ENCODE measurements at places on chromosomes 11 and 22. TPM values are rescaled to one million over a fixed set of nuclear protein-coding genes. Genes with fewer than 3 reads are reported as not detected.

GRCh38 chr11:75236062-75236461 lies 4.5 kb upstream of the TPBGL start:
- no peak for DNase-seq

- DNase-seq = no peak
These were observed 33.1 kb downstream of the C11orf58 start for GRCh38 chr11:16771350-16772140.

GRCh38 chr22:46918197-46918596 lies 155.7 kb downstream of the TBC1D22A start:
- DNase-seq = no peak

The RAG1 gene
- total RNA-seq = 3.5 TPM

The SULT4A1 gene
- 11.9 TPM for total RNA-seq

GRCh38 chr11:120529214-120529613 lies 17.7 kb downstream of the GRIK4 start:
- no peak for DNase-seq

- no peak for DNase-seq
These were observed 7.8 kb downstream of the CCDC117 start for GRCh38 chr22:28780296-28780695.

The CTSC gene
- 39.1 TPM for total RNA-seq

- DNase-seq = no peak
These were observed 3.2 kb upstream of the FJX1 start for GRCh38 chr11:35614939-35615569.

- no peak for DNase-seq
These were observed 7.1 kb upstream of the GRAMD4 start for GRCh38 chr22:46612904-46613605.

GRCh38 chr11:5043380-5043779 lies 2.9 kb upstream of the OR52J3 start:
- no peak for DNase-seq

The GAL gene
- total RNA-seq = 1.1 TPM

DNA sequence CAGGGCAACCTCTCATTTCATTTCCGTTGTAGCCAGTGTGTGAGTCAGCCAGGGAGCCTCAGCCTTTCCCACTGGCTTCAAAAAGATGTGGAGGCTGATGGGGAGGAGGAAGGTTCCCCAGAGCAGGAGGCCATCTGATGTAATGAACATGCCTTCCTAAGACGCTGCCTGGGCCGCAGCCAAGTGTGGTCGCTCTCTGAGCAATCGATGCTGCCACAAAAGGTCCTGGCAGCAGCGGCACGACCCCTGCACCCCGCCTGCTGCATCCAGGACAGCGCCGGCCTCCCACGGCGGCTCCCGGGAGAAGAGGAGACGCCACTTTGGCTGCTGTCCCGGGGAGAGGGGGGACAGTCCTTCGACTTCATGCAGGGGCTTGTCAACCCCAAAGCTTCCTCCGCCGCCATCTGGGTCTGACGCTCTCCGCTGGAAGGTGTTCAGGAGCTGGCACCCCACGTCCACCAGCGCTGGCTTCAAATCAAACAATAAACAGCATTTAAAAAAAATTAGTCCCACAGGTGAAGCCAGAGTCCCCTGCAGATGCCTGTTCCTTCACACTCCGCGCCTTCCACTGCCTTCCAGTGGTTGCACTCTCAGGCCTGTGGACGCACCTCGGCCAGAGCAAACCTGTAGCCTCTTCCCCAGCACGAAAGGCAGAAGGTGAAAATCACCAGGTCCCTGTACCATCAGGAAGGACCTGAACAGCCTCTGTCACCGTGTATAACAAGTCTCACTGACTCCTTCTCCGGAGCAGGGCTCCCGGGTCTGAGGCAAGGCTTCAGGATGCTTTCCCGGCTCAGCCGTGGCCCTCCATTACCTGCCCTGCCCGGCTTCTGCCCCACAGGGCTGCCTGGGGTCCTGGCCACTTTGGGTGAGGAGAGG lies 930.7 kb downstream of the BRD1 start:
- no peak for DNase-seq

The FGF19 gene
- total RNA-seq = 0.31 TPM

The IGF2 gene
- total RNA-seq = 69.8 TPM

DNA sequence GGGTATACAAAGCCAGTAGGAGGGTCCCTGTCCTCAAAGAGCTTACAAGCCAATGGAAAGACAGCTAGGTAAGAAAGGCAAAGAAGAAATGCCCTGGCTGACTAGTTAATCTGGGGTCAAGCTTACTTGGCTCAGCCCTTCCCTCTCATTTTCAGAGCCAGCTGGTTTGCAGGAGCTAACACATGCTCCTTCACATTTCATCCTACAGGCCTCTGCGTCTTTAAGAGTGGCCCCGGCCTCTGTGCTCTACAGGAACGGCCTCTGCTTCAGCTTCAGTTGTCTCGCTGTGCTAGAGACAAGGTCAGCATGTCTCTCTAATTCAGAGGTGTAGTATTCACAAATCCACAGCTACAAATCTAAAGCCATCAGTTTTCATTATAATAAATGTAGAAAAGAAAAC lies 15.2 kb downstream of the ALKBH8 start:
- no peak for DNase-seq

The GLB1L3 gene
- 21.3 TPM for total RNA-seq

The SMTNL1 gene
- 0.47 TPM for total RNA-seq

The MYEOV gene
- total RNA-seq = 1.1 TPM

DNA sequence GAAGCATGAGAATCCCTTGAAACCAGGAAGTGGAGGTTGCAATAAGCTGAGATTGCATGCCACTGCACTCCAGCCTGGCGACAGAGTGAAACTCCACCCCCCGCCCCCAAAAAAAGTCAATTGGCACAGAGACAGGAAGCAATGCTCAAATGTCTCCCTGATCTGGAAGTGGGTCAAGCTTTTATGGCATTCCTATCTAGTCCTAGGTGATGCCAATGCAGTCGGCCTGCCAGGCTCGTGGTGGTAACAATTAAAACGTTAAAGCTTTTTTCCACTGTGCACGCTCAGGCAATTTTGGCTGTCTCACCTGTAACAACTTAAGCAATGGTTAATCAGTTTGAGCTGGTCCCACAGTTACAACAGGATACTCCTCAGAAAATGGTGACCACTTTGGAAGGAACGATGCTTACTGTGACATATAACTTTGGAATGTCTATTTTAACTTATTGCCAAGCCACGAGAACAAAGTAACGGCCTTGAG lies 18.9 kb upstream of the PISD start:
- no peak for DNase-seq

The WBP2NL gene
- total RNA-seq = 90.8 TPM

- DNase-seq = no peak
These were observed 31.2 kb downstream of the CD82 start for GRCh38 chr11:44596525-44597276.

GRCh38 chr11:26847977-26848376 lies 126.1 kb upstream of the SLC5A12 start:
- no peak for DNase-seq

GRCh38 chr11:8477680-8478079 lies 116.3 kb downstream of the STK33 start:
- DNase-seq = no peak

- peak; percentile 95 for DNase-seq
These were observed 88.1 kb downstream of the KCNQ1 start for GRCh38 chr11:2532704-2533586.

GRCh38 chr11:123190518-123190917 lies 4.5 kb downstream of the CLMP start:
- no peak for DNase-seq

The LRRC32 gene
- total RNA-seq = 6.5 TPM

The XKR3 gene
- total RNA-seq = 4.1 TPM

The AQP11 gene
- 16.0 TPM for total RNA-seq

The PARVA gene
- 23.7 TPM for total RNA-seq

The GLYAT gene
- not detected for total RNA-seq

DNA sequence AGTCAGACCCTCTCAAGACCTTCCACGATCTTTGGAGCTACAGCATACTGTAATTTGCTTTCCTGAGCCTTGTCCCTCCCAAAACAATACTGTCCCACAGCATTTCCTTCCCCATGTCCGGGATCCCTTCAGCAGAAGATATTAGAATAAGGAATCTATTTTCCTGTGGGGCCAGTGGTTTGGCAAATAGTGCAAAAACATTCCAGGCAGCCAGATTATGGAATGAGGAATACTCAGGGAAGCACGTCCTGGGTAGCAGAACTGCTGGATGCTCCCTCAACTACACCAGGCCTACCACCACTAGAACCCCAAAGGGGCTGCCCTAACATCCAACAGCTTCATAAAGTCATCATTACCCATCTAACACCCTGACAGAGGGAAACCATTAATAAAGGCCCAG lies 61.5 kb downstream of the AAMDC start:
- DNase-seq = no peak

GRCh38 chr11:10899121-10899830 lies 41.4 kb upstream of the ZBED5 start:
- DNase-seq = no peak

DNA sequence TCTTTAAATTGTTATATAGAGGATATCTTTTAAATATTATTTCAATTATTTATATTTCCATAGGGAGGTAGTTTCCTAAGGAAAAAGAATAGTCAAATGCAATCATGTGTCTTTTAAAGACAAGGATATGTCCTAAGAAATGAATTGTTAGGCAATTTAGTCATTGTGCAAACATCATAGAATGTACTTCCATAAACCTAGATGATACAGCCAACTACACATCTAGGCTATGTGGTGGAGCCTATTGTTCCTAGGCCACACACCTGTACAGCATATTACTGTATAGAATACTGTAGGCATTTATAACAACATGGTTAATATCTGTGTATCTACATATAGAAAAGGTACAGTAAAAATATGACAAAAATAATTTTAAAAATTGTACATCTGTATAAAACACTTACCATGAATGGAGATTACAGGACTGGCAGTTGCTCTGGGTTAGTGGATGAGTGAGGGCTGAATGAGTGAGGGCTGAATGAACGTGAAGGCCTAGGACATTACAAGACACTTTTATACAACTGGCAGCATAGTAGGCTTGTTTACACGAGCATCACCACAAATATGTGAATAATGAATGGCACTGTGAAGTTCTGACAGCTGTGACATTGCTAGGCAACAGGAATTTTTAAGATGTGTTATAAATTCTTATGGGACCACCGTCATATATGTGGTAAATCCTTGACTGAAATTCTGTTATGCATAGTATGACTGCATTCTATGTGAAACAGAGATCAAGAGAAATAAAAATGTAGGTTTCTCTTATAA lies 1879.0 kb upstream of the RAG2 start:
- no peak for DNase-seq

DNA sequence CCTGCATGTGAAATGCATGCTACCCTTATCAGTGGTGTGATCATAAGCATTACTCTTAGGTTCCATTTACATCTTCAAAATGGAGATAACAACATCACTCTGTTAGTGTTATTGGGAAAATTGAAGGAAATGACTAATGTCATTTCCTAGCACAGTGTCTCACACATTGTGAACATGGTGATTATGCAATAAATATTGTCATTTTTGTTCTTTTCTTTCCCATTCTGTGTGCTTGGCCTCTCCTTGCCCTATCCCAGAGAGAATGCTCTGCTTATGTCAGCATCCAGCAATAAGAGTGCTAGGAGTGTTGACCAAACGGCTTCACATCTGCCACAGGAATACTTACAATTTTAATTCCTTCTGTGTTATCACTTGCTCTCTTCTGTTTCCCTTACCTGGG lies 1024.1 kb upstream of the CCDC90B start:
- DNase-seq = no peak

Data from testis (tissue), 5 donors.